EL (cell line): ENCODE measurements at places on chromosomes 16 and 17.

- DNase-seq = no peak
These were observed 9.2 kb downstream of the NETO2 start for GRCh38 chr16:47134550-47134949.

DNA sequence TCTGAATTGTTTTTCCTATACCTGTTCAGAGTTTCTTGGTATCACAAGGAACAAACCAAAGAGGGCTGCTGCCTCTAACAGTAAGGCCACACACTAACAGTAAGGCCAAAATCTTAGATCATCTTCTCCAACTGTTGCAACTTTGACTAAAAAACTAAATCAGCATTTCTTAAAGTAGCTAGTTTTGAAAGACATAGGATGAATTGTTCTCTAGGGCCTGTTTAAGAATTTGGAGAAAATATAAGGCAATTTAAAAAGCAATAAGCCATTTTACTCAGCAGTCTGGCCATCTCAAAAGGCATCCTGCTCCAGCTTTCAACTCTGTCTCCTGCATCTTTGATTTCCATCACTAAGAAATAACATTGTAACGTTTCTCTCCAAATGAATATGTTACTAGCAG, 105.0 kb upstream of the MON1B start:
- no peak for DNase-seq

- no peak for DNase-seq
These were observed 10.2 kb downstream of the RANBP10 start for GRCh38 chr16:67796099-67796718.

- DNase-seq = peak; percentile 86
These were observed 1.8 kb downstream of the RAI1 start for GRCh38 chr17:17682737-17683680.

- DNase-seq = peak; percentile 78
These were observed 258.6 kb downstream of the CBLN1 start for GRCh38 chr16:49023050-49023449.

DNA sequence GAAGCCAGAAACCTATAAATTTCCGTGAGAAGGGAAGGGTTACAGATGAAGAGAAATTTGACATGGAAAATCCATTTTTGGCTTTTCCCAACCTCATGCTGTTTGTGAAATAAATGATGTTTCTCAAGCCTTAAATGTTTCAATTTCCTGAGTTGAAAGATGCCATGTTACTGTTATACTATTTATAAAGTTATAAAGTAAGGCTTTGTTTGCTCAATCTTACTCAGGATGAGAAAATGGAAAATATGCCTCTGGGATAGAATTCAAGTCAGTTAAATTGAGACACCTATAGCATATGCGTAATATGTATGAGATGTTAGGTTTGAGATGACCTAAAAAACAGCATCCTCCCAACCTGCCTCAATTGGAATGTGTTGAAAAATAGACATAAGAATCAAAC, 19.9 kb upstream of the FAM20A start:
- DNase-seq = no peak

DNA sequence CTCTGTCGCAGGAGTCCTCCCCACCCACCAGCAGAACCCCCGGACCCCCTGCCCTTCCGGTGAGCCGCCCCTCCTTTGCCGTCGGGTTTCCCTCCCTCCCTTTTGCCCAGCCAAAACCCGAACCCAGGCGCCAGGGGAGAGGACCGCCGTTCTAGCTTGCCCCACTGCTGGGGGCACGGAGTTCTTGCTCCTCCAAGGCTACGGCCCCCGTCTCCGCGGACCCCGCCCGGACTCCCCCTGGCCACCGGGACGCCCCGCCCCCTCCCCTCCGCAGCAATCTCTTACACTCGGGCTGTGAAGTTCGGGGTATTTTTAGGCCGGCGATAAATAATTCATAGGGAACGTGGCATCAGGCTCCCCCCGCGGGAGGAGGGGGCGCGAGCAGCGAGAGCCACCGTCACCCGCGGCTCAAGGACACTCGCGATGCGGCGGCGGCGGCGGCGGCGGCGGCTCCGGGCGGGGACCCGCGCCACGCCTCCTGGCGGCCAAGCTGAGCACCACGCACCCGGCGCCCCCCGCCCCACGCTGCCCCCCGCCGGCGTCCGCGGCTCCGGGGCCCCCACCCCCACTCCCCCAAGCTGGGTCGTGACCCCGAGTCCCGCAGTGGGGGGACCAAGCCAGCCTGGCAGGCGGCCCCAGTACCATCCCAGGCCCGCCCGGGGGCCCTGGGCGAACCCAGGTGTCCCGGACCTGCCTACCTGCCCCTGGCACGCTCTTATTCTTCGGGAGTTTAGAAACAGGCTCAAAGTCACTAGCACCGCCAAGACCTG, at the start of gene GRIN2C:
TSS of gene GRIN2C (minus strand) at position 427 of the 770 bp plus-strand sequence. CDS start 4,793 bp downstream, outside the sequence.
- no peak for DNase-seq

- DNase-seq = no peak
These were observed 116.5 kb upstream of the ADAMTS18 start for GRCh38 chr16:77551357-77551756.

- no peak for DNase-seq
These were observed 672.8 kb downstream of the MAF start for GRCh38 chr16:78927766-78928165.

DNA sequence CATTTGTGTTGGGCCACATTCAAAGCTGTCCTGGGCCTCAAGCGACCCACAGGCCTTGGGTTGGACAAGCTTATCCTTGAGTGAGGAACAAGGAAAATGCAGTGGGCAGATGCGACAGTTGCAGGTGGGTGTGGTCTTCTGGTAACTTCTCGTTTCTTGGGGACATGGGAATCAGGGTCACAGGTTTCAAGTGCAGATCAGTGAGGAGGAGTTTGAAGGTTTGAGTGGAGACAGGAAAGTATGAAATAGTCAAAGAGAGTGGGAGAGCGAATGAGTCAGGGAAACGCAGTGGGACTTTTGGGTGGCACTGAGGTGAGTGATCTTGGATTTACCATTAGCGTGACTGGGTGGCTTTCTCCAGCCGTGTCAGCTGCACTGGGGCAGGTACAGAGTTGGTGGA, 15.4 kb upstream of the CCL22 start:
- no peak for DNase-seq

GRCh38 chr17:32807577-32807976, 69.3 kb downstream of the MYO1D start:
- DNase-seq = no peak

DNA sequence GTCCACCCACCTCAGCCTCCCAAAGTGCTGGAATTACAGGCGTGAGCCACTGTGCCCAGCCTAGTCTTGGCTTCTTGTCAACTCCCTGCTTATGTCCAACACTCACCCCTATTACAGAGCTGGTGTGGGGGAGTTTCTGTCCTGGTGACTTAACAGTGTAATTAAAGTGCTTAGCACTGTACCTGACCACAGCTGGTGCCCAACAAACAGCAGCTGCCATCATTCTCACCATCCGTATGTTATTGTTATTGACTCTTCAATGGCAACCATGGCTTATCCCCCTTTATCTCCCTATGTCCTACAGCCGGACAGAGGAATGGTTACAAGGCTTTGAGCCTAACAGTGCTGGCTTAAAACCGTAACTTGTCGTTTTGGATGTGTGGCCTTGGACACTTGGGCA, 17.0 kb upstream of the BRCA1 start:
- DNase-seq = no peak

GRCh38 chr17:15886804-15887203, 58.1 kb upstream of the ADORA2B start:
- DNase-seq = no peak

GRCh38 chr16:50546125-50546524, 2.1 kb upstream of the NKD1 start:
- no peak for DNase-seq

GRCh38 chr16:3175157-3176093, 12.6 kb upstream of the OR1F1 start:
- DNase-seq = peak; percentile 80

- DNase-seq = peak; percentile 65
These were observed 29.5 kb downstream of the CYLD start for GRCh38 chr16:50771366-50771765.

- DNase-seq = no peak
These were observed 8.4 kb downstream of the HOXB4 start for GRCh38 chr17:48569674-48570324.

DNA sequence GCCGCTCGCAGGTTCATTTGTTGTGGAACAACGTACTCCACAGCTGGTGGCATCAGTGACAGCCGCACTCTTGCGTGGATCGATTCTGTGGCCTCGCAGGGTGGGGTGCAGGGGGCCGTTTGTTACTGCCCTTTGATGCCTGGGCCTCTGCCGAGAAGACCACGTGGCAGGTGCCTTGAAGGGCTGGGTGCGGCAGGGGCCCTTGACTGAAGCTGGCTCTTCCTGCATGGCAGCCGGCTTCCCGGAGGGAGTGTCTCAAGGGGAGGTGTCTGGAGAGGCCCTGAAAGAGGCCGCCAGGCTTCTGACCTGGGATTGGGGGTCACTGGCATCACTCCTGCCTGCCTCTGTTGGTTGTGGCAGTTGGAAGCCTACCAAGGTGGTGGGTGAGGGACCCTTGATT, 43.8 kb downstream of the TBCD start:
- DNase-seq = no peak

DNA sequence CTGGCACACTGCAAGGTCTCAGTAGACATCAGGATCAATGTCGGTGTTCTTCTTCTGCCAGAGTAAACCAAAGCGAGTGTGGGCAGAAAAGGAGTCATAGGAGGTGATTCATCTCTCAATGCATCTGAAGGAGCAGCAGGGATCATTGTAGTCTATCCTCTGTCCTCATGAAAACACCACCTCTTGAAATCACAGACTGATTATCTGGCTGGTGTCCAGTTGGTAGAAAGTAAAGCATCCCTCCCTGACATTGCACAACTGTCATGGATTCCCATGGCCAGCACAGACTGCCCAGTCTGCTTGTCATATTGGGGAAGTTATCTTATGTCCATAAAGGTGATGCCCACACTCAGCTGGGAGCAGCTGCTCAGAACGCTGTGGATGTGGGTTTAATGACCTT, 74.1 kb downstream of the ABCC12 start:
- DNase-seq = peak; percentile 84

- DNase-seq = no peak
These were observed 38.2 kb upstream of the DOC2B start for GRCh38 chr17:219696-220095.

GRCh38 chr16:31703526-31704128, 170.0 kb upstream of the ZNF267 start:
- DNase-seq = no peak

DNA sequence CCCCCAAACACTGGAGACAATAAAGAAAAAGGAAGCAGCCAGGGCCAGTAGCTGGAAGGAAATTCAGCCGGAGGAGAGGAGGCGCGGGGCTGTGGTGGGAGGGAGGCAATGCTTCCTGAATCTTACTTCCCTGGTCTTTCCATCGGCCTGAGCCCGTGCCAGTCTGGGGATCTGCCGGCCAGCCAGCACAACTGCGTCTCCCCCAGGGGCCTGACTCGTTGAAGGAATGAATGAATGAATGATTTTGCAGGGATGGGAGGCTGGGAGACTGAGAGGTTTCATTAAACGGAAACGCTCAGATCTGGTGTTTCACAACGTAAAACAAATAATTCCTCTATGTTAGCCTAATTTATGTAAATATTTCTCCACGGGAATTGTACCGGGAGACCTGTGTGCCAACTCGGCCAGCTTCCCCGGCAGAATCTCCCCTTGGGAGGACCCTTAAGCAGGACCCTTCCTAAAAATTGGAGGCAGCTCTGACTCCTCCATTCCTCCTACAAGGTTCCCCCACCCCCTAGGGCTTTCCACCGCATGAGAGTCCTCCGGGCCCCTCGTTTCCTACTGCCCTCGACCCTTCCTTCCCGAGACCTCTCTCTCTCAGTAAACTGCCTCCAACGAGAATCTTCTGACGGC, 1.3 kb upstream of the BAIAP2 start:
- DNase-seq = no peak

GRCh38 chr17:78180083-78180482, 6.8 kb downstream of the TK1 start:
- no peak for DNase-seq

DNA sequence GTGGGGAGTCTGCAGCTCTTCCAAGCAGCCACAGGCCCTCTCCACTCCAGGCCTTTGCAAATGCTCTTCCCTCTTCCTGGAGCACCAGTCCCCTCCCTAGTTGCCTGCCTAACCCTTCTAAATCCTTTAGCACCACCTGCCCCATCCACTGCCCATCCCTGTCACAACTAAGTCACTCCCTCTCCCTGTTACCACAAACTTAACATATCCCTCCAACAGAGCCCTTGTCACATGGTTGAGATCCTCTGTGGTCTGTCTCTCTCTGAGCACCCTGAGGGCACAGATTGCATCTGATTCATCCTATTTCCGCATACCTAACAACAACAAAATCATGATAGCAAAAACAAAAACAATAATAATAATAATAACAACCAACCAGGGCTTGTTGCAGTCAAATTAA, 11.0 kb upstream of the BEAN1 start:
- DNase-seq = peak; percentile 61

- no peak for DNase-seq
These were observed 66.4 kb upstream of the MPHOSPH6 start for GRCh38 chr16:82236415-82236814.

DNA sequence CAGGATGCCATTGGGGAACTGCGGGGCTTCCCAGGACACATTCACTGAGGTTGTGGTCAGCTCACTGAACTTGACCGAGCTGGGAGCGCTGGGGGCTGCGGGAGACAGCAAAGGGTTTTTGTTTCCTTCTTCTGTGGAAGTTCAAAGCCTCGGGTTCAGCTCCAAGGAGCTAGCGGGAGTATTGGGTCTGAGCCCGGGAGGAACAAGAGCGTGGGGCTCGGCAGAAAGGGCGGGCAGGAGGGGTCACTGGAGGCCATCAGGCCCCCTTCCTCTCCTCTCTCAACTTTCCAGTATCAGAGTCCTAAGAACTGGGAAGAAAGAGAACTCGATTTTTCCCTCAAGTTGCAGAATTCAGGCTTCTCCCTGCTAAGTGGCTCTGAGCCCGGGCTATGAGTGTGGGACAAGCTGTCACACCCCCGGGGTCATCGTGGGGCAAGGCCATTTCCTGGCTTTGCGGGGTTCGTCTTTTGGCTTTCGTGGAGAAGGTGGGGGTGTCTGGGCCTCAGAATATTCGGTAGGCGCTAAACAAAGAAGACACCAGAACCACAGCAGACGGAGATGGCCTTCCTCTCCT, 53.6 kb upstream of the CDC42EP4 start:
- DNase-seq = no peak

DNA sequence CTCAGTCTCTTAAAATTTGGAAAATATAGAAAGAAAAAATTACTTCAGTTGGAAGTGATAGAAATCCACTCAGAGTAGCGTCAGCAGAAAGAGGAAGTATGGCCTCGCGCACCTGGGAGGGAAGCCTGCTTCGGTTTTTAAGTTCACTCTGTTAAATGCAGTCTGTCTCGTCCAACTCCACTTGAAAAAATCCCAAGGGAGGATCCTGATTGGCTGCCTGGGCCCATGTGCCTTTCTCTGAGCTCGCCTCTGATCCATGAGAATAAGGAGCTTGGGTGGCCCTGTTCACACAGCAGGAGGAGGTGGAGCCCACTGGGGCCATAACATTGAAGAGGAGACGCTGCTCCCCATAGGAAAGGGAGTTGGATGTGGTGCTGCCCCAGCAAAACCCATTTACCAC, 40.7 kb downstream of the DNAJA2 start:
- DNase-seq = no peak

DNA sequence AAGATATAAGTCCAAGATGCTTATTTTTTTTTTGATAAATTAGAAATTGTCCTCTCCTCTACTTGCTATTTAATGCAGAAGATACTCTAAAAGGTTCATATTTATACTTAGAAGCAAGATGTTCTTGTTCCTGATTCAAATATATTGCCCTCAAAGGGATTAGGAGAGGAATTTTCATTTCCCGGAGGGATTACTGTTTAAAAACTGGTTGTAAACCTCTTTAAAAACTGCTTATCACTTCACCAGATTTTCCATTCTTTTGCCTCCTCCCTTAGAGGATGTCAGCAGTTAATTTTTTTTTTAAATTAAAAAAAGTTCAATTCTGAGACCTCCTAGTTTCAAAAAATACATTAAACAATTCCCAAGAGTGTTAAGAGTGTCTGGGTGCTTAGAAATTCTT, 2.8 kb downstream of the TENT4B start:
- DNase-seq = no peak
